ENCODE measurements at places on chromosomes 1 and 21.

GRCh38 chr1:73637264-73637663 lies 560.7 kb downstream of the LRRIQ3 start:
- DNase-seq = no peak

DNA sequence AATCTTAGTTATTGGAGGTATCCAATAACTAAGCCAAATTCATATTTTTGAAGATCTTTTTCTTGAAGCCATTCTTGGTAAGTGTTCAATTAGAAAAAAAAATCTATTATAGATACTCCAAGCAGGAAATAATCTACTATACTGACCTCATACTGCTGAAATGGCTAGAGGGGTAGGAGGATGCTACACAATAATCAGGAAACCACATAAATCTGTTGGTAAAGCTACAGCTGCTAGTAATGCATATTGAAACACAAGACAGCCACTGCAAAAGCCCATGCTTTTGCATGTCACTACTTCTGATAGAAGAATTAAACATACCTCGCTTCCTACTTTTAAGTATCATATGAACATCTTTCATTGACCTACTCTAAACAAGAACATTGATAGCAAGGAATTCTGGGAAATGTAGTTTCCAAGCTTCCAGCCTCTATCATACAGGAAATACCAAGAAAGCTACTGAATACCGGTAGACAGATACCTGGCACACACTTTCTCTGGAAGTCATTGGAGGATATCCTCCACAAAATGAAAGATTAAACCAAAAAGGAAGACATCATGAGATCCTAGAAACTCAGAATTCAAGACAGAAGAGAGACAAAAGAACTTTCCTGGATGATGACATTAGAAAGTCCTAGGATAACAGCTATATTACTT lies 103.0 kb upstream of the VAV3 start:
- DNase-seq = no peak

- DNase-seq = no peak
These were observed 64.3 kb downstream of the OPTC start for GRCh38 chr1:203558064-203558760.

GRCh38 chr1:97337250-97338030 lies 583.4 kb downstream of the DPYD start:
- no peak for DNase-seq

DNA sequence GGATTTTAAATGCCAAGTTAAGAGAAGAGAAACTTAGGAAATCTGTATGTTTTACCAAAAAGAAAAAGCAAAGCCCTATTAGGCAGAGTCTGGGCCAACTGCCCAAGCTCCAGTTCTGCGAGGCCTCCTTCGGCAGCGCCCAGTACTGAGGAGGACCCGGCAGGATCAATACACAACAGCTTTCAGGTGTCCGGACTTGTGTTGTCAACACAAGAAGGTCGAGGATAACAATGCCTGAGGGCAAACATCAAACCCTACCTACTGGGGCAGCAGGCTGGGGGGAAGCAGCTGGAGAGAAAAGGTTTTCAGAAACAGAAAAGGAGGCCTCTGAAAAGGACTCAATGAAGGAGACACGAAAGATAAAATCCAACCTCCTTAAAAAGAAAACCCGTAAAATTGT lies 98.1 kb upstream of the GJB5 start:
- no peak for DNase-seq

- DNase-seq = no peak
These were observed 31.9 kb upstream of the FCGR2A start for GRCh38 chr1:161473348-161473747.

- DNase-seq = no peak
These were observed 1.2 kb downstream of the PCP4L1 start for GRCh38 chr1:161259765-161260164.

DNA sequence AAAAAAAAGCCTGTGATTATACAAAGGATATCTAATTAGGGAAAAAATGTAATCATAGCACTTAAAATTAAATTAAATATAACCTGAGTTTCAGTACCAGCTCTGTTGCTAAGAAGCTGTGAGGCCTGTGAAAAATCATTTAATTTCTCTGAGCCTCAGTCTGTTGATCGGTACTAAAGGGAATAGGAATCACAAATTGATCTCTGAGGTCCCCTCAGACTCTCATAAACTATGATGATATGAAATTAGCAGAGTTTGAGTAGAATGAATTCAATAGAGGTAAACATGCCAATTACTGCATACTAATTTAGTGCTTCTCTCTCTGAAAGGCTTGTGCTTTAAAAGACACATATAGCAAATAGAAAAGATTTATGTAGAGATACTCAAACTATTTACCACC lies 416.8 kb upstream of the NCAM2 start:
- DNase-seq = no peak

DNA sequence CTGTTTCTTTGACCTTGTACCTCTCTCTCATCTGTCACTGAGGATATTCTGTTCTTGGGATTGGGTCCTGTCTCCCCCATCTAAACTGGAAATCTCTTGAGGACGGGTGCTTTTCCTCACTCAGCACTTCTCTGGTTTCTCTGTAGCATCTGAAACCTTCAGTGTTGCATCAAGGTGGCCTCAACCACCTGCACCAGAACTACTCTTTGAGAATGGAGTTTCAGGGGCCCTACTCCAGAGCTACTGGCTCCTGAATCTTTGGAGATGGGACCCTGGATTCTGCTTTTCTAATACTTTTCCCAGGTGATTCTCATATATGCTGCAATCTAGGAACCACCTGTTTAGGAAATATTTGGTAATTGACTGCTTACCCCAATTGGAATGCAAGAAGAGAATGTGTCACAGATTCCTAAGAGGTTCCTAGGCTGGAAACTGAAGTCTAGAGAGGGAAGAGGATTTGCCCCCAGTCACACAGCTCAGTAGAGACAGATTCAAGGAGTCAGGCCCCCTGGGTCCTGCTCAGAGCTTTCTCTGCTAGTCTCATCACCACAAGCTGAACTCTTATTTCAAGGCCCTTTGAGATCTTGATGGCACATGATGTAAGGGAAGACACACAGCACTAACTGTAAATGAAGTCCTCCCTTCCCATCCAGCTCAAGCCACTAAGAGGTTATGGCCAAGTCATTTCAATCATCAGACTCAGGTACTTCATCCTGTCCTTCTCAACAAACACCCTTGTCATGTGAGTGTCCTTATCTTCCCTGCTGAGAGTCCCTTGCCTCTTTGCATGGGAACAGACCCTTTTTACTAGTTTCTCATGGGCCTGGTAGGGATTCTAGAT lies 48.7 kb downstream of the EIF2D start:
- DNase-seq = no peak

DNA sequence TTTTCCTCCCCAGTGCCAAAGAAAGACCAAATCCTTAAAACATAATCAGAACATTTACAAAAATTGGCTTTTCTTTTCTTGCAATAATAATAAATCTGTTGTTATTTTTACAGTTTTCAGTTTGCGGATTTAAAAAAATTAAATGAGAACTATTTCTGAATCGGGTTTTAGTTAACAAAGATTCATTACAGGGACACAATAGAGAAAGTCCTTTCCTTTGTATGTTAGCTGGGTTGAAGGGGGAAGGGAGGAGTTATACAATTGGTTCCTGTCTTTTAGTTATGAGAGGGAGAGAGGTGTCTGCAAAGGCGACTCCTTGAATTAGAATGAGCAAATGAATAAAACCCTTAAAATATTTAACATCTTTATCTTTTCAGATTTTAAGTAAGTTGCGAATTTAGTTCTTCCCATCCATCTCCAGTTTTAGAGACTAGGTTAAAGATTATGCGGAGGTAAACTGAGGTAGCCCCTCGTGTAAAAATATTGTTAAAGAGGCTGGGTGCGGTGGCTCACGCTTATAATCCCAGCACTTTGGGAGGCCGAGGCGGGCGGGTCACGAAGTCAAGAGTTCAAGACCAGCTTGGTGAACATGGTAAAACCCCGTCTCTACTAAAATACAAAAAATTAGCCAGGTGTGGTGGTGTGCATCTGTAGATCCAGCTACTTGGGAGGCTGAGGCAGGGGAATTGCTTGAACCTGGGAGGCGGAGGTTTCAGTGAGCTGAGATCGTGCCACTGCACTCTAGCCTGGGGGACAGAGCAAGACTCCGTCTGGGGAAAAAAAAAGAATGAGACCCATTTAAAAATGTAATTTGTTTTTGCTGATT lies 3.9 kb downstream of the SPEN start:
- DNase-seq = no peak

DNA sequence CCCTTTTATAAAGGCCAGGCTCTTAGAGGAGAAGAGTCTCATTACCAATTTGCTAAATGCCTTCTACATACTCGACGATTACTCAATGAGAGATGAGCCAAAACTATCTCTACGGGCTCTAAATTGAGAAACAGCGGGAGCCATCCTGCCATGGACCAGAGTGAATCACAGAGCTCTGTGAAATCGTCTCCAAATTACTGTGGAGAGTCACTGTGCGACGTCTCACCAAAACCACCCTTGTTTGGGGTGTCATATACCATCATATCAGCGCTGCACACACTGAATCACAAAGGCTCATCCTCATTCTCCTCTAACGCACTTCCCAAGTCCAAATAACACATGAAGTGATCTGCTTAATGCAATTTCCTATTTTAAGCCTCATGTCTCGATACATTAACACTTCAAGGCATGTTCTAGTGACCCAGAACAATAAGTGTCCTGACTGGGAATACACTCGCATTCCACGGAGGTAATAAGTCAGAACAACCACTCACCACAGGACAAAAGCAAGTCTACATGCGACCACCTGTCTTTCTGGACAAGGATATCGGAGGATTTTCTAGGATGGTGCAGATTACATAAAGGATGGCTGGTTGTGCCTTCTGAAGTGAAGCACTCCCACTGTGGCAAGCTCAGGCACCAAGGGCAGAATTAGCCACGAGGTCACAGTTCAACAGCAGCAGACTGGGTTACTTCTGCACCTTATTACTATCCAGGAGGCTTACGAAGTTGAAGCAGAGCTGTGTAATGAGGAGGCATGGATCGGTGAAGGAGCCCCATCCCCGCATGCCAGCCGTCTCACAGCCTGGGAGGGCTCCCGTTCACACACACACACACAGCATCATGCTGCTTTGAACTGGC lies 44.3 kb downstream of the NID1 start:
- DNase-seq = no peak

DNA sequence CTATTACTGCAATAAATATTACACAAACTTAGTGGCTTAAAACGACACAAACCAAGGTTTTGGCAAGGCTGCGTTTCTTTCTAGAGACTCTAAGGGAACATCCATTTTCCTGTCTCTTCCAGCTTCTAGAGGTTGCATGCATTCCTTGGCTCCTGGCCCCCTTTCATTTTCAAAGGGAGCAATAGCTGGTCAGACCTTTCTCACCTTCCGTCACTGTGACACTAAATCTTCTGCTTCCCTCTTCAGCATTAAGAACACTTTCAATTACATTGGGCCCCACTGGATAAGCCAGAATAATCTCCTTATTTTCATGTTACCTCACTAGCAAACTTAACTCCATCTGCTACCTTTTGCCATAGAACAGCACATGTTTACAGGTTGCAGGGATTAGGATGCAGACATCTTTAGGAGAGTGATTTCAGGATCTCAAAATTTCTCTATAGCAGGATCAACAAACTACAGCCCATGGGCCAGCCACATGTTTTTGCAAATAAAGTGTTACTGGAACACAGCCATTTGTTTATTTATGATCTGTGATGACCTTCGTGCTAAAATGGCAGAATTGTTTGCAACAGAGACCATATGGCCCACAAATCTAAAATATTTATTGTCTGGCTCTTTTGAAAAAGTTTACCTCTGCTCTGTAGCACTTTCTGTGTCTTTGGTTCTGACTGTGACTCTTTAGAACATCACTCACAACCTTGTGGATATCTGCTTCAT lies 221.5 kb upstream of the SGIP1 start:
- no peak for DNase-seq

- no peak for DNase-seq
These were observed 3.5 kb upstream of the ARF1 start for GRCh38 chr1:228079013-228079412.

- DNase-seq = no peak
These were observed 106.7 kb upstream of the C8B start for GRCh38 chr1:57072401-57073110.

DNA sequence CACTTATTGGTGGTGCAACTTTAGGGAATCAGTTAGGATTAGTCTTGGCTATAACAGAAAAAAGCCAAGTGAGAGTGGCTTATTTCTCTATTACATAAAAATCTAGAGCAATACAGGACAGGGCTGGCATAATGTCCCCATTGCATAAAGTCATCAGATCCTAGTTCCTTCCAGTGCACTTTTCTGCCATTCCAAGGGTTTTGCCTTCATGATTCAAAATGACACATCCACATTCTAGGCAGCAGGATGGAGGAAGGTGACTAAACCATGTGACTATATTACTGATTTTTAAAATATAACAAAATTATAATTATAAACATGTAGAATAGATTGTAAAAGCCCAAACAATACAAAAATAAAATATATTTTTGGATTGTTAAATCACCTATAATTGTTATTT lies 18.8 kb downstream of the JUN start:
- no peak for DNase-seq

DNA sequence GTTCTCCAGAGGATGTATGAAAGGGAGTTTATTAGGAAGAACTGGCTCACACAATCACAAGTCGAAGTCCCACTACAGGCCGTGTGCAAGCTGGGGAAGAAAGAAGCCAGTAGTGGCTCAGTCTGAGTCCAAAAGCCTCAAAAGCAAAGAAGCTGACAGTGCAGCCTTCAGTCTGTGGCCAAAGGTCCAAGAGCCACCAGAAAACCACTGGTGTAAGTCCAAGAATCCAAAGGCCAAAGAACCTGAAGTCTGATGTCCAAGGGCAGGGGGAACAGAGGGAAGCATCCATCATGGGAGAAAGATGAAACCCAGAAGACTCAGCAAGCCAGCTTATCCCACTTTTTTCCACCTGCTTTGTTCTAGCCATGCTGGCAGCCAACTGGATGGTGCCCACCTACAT lies 21.4 kb upstream of the CEP350 start:
- DNase-seq = no peak

DNA sequence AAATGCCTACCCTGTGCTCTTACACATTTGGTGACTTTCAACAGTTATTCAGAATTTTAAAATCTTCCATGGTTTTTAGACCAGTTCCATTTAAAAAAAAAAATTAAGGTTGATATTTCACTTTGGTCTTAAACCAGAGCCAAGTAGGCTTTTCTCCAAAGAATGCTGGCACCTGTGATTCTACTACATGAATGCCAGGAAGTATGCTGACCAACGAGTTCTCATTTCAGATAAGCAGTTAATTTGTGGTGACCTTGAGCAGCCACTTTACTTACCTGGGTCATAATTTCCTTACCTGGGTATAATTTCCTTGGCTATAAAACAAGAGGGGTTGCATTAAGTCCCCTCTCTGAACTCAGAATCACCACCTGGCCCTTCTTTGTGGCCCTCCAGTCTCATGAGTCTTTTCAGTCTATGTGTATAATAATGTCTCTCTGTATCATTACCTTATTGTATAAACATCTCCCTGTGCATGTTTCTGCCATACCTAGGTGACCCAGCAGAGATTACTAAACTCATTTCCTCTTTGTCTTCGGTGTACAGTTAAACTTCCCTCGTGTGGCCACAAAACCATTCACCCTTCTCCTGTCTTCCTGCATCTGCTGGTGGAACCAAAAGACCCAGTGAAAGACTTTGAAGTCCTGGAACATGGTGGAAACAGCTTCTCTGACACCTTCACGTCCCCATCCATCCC lies 139.1 kb upstream of the DPT start:
- no peak for DNase-seq

- no peak for DNase-seq
These were observed 25.4 kb downstream of the PHGDH start for GRCh38 chr1:119737040-119737682.

GRCh38 chr1:38097284-38097898 lies 50.8 kb upstream of the POU3F1 start:
- no peak for DNase-seq

- no peak for DNase-seq
These were observed 22.9 kb upstream of the SUMO3 start for GRCh38 chr21:44840771-44841170.
